ENCODE measurements at places on chromosomes 16 and 17.

DNA sequence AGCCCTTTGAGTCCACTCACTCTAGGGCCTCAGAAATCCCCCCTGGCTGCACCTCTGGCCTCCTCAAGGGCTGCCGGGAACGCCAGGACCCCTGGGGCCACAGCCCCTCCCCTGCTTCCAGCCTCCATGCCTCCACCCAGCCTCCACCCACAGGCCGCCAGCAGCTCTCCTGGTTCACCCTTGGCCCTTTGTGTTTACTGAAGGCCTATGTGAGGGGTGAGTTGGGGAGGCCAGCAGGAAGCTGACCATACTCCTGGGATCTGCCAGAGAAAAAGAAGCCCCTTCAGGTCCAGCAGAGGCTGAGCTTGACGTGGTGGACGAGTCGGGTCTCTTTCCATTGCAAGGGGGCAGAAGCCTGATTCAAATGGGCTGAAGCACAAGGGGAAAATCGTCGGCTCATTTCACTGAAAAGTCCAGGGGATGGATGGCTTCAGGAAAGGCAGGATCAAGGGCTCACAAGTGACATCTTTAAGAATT, 18.3 kb upstream of the ATP2A3 start:
- no peak for DNase-seq

GRCh38 chr17:10172241-10172741, 26.1 kb downstream of the GAS7 start:
- DNase-seq, result no peak

DNA sequence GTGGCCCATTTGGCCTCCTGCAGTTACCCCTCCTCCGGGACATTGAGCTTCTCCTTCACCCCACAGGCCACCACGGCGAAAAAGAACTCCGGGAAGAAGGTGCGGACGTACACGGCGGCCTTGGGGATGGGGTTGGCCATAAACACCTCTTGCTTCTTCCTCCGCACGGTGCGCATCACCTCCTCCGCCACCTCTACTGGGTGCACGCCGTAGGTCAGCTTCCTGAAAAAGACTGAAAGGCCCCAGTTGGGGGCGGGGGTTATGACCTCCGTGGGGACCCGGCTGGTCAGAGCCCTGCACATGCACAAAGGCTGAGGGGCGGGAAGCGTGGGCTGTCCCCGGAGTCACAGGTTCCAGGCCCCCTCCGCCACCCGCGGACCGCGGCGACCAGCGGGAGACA, 19.9 kb downstream of the DHRS7C start:
- DNase-seq, result no peak

- DNase-seq, result no peak
These were observed 251.4 kb upstream of the KIF2B start for GRCh38 chr17:53571342-53571741.

DNA sequence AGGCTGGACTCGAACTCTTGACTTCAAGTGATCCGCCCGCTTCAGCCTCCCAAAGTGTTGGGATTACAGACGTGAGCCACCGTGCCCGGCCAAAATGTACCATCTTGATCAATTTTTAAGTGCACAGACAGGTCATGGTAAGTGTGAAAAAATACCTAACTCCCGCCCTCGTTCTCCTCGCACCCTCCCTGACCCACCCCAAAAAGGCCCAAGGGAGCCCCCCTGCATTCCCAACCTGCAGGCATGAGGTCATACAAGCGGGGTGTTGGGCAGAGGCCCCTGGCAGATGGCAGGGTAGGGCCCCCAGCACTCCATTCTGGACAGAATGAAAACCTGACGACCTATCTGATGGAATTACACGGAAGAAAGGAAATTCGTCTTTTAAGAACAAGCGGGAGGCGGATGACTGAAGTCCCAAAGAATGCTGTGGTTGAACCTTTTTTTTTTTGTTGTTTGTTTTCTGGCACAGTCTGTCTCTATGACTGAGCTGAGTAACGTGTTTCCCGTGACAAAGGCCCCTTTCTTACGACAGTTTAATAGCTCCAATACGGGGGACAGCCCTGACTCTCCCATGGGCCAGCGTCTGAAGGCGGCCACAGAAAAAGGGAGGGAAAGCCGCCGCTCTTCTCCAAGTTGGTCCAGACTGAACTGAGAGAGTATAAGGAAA, 376.4 kb downstream of the SLC39A11 start:
- DNase-seq, result no peak

GRCh38 chr17:65070620-65071019, 14.1 kb upstream of the GNA13 start:
- DNase-seq, result no peak

- DNase-seq, result no peak
These were observed 4.2 kb downstream of the PSKH1 start for GRCh38 chr16:67897231-67897630.

- no peak for DNase-seq
These were observed 40.8 kb upstream of the MEAK7 start for GRCh38 chr16:84545114-84545737.

All from activated CD8-positive, alpha-beta memory T cell treated with anti-CD3 and anti-CD28 coated beads, Interleukin-2, amount 50 U/mL, for 4 hours (primary cell).